ENCODE measurements at places on chromosomes 11 and 22.

GRCh38 chr22:47841156-47841555 lies 1078.7 kb downstream of the TBC1D22A start:
- DNase-seq: no peak

GRCh38 chr22:32528984-32529982 lies 54.7 kb downstream of the FBXO7 start:
- DNase-seq: peak; percentile 71

DNA sequence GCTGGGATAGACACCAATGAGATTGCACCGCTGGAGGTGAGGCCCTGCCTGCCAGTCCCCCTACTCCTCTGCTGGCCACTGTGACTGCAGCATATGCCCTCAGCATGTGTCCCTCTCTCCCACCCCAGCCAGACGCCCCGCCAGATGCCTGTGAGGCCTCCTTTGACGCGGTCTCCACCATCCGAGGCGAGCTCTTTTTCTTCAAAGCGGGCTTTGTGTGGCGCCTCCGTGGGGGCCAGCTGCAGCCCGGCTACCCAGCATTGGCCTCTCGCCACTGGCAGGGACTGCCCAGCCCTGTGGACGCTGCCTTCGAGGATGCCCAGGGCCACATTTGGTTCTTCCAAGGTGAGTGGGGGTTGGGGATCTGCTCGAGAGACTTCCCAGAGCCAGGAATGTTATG lies 5.7 kb upstream of the SMARCB1 start:
- DNase-seq: no peak

DNA sequence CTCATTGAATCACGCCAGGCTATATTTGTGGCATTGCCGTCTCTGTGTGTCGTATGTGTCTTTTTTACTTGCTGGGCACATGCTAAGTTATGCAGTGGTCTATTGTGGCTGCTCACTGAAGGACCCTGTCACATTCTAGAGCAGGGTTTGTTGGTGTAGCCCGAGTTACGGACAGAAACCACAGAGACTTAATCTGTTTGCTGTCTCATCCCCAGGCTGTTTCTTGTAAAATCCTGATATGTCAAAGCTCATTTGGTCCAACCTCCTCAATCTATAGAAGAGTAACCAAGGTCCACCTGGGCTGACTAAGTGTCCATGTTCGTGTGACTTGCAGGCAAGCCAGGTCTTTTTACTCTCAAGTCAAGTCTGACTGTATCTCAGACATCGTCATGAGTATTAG lies 5.0 kb downstream of the DPF2 start:
- no peak for DNase-seq

DNA sequence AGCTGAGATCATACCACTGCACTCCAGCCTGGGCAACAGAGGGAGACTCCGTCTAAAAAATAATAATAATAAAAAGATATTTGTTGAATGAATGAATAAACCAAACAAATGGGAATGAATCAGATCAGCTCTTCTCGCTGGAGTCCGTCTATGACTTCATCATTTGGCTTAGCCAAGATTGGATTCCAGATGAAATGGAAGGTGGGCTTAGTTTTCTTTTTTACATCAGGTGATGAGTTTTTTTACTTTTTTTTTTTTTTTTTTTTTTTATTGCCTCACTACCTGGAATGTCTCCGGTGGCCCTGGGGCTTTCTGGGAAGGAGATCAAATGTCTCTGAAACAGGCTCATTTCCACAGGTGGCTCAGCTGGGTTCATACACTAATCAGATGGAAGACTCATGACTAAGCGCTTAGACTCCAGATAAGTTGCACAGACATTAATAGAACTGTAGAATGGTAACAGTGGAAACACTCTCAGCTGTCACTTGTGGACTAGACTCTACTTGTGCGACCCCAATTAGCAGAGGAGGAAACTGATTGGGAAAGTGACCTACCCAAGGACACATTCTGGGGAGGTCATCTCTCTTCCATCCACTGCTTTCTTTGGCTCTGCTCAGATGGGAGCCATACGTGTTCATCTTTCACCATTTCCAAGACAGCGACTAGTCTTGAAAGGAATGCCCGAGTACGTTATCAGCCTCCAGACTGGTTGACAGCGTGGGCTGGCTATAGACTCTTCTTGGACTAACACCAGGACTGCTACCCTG lies 20.5 kb upstream of the RBFOX2 start:
- DNase-seq: no peak

DNA sequence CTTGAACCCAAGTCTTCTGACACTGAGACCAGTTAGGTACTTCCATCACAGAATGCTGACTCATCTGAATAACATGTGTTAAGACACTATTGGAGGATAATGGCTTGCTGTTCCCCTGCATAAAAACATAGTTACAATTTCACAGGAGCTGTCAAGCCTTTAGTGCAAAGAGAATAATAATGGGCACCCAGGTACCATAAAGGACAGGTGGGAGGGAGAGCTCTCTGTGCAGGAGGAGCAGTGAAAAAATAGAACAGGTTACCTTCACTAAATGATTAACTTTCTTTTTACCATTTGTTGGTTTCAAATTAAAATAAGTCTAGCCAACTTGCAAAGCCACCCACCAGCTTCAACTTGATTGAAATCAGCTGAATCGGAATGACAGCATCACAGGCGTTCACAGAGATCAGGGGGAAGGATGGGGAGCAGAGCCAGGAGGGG lies 173.2 kb downstream of the DSCAML1 start:
- DNase-seq: no peak

GRCh38 chr22:24696551-24697001 lies 77.9 kb downstream of the PIWIL3 start:
- no peak for DNase-seq

DNA sequence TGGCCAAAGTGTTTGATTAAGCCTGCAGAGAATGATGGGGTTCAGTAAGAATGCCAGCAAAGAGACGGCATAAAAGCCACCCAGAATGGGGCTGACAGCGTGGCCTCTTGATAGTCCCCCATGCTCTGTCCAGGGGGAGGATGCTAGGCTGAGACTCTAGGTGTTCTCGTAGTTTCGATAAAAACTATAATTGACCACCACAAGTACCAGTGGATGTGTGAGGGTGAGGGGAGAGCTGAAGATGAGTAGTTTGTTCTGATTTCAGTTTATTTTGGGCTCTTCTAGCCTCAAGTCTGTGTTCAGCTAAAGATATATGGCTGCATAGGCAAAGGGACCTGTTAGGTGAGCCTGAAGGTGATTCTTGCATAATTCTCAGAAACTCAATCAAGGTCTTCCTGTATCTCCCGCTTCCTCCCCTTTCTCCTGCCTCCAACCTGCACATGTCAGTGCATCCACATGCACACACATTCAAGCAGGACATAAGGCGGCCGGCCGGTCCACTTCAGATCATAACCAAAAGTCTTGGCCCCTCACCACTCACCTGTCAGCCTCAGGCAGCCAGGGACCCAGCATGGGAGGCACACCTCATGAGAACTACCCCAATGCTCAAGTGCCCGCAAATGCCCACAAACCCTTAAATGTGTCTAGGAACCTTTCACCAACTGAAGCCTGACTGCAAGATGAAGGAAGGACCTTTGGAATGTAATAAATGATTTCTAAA lies 31.2 kb downstream of the FLI1 start:
- no peak for DNase-seq

- no peak for DNase-seq
These were observed 6.1 kb upstream of the P2RY6 start for GRCh38 chr11:73265853-73266645.

DNA sequence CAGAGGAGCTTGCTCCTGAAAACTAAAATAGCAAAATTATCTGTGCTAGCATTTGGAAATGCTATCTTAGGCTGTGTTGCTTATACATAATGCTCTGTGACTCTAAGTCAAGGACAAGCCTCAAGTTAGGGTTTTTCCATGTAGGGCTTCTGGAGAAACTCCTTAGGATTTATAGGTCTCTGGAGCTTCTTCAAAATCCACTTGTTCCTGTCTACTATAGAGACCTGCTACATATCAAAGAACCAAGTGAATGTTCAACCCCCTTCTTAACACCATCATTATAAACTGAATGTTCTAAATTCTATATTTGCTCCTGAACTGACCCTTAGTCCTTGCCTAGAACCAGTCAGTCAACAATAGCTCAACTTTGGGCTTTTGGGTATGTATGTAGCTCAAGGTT lies 523.1 kb upstream of the CCDC90B start:
- DNase-seq: no peak

GRCh38 chr11:120632579-120632978 lies 121.0 kb downstream of the GRIK4 start:
- DNase-seq: no peak

DNA sequence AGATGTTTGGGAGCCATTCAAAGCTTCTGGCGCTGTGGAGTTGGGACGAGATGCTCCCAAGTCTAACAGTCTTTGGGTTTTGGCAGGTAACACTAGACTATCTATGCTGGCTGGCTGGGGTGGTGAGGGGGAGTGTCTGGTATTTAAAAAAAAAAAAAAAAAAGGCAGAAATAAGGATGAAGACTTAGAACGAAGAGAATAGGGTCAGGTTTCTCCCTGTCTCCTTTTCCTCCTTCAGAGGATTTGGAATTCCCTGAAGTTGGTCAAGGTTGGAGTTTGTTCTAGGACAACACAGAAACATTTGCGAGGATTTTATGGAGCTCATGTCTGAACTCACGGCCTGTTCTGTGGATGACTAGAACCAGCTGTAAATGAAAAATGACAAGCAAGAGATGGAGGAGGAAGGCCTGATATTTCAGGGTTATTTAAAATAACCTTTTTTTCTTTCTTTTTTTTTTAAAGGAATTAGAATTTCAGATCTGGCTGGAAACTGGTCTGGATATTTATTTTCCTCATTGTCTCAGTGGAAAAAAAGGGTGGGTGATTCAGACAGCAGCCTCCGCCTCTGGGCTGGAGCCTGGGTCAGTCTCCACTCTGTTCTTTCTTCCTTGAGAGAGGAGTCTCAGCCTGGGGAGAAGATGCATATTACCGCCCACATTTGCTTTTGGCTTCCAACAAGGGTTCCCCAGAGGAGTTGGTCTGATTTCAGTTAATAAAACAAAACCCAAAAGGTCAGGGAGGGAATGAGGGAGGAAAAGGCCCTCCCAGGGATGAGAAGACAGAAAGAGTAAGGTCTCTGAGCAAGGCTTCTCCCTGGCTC lies 80.1 kb downstream of the USP35 start:
- no peak for DNase-seq

GRCh38 chr11:102306817-102307726 lies 10.2 kb upstream of the BIRC3 start:
- peak; percentile 74 for DNase-seq

GRCh38 chr11:117914991-117915618 lies 14.1 kb downstream of the TMPRSS13 start:
- no peak for DNase-seq

GRCh38 chr11:105227363-105227762 lies 87.8 kb upstream of the CARD18 start:
- DNase-seq: no peak

GRCh38 chr11:125239585-125240560 lies 75.3 kb downstream of the PKNOX2 start:
- no peak for DNase-seq

GRCh38 chr22:31603081-31603525 lies 58.9 kb downstream of the PISD start:
- no peak for DNase-seq

DNA sequence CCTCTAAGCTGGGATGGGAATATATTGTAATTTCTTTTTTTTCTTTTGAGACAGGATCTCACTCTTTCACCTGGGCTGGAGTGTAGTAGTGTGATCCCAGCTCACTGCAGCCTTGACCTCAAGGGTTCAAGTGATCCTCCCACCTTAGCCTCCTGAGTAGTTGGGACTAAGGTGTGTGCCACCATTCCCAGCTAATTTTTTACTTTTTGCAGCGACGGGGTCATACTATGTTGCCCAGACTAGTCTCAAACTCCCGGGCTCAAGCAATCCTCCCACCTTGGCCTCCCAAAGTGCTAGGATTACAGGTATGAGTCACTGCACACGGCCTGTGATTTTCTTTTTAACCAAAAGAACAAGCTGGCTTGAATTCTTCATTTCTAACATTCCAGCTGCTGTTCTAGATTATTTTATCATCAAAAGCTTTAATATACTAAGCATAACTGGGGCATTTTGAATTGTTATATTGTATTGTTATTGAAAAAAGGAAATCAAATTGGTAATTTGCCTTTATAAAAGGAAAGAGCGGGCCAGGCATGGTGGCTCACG lies 26.8 kb upstream of the PPP2R1B start:
- no peak for DNase-seq

- no peak for DNase-seq
These were observed 362.5 kb downstream of the RAB38 start for GRCh38 chr11:87812571-87813365.

GRCh38 chr11:118238929-118239328 lies 13.2 kb downstream of the MPZL3 start:
- DNase-seq: no peak

DNA sequence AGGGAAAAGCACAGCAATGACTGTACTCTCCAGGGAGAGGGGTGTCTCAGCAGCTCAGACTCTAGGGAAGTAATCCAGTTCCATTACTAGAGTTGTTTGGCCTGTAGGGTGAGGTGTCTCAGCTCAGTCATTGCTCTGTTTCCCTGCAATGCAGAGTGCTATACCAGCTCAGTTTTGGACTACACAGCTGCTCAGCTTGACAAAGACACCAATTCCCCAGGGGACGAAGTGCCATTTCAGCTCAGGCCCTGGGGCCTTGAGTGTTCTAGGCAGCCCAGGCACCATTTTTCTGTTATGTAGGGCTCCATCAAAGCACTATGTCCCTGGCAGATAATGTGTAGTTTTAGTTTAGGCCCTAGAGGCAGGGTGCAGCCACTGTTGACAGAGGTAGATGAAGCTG lies 18.2 kb downstream of the CALCB start:
- no peak for DNase-seq

GRCh38 chr11:47980088-47980906 lies at the start of gene PTPRJ:
PTPRJ (plus strand) TSS chr11:47980559; CDS start chr11:47980913, 354 bp downstream.
- DNase-seq: peak; percentile 71

DNA sequence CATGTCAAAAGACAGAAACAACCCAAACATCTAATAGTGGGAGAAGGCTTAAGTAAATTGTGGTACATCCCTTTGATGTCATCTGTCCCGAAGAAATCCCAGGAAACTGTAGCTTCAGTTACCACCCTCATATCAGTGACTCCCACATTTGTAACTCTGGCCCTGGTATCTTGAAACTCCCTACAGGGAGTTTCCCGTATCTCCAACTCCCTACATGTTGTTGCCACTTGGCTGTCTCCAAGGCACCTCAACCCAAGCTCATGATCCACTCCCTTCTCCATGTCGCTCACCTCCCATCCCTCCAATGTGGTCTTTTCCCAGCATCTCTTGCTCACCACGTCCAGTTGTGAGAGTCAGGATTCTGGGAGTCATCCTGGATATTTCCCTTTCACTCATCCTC lies 68.1 kb downstream of the CACNG2 start:
- no peak for DNase-seq

GRCh38 chr11:7435176-7435575 lies 50.1 kb upstream of the OLFML1 start:
- no peak for DNase-seq

DNA sequence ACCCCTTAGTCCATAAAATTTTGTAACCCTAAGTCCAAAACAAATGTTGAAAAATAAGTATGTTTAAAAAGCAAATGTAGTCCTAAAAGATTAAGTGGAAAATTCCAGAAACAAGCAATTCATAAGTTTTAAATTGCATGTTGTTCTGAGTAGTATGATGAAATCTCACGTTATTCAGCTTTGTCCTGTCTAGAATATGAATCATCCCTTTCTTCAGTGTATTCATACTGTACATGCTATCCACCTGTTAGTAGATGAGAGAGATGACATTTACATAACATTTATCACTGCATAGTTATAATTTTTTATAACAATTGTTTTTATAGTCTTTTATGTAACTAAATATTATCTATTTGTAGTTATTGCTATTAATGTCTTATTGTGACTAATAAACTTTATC lies 622.3 kb upstream of the CHORDC1 start:
- no peak for DNase-seq
